Stomach (tissue), 19 donors: ENCODE measurements at places on chromosomes 16 and 17. TPM values are rescaled to one million over a fixed set of nuclear protein-coding genes. Genes with fewer than 3 reads are reported as not detected.

- H3K4me3 ChIP-seq, result no peak overlapping the region
- H3K27ac ChIP-seq, result no peak overlapping the region
- H3K4me1 ChIP-seq, result peaks cover 7% of the 10 kb centered on the region
- no peaks in the 10 kb centered on the region for H3K27me3 ChIP-seq
- no peak for DNase-seq
- H3K36me3 ChIP-seq, result peaks cover 5% of the 10 kb centered on the region
These were observed 168.2 kb downstream of the VPS53 start for GRCh38 chr17:546456-546855.

DNA sequence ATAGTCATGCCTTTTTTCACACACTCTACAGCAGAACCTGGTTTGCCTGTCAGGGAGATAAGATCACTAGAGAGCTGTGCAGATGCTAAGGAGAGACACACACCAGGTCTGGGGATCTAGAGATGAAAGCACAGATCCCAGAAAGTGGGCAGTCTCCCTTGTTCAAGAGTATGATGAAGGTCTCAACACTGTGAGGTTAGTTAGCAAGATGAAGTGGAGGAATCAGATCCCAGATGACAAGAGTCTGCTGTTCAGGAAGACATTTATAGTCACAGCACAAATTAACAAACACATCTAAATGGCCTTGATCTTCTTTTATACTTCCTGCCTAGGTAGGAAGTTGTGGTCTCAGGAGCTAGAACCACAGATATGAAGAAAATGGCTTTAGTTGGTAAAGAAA, 23.4 kb upstream of the SKAP1 start:
- no peak overlapping the region for H3K4me3 ChIP-seq
- H3K27ac ChIP-seq, result no peak overlapping the region
- DNase-seq, result no peak
- H3K4me1 ChIP-seq, result peaks cover 16% of the 10 kb centered on the region

NMT1 gene
- total RNA-seq, result 30.1 TPM

- no peak overlapping the region for H3K4me3 ChIP-seq
- H3K4me1 ChIP-seq, result peaks cover 74% of the 10 kb centered on the region
- peaks cover 97% of the 10 kb centered on the region for H3K36me3 ChIP-seq
- H3K27ac ChIP-seq, result peak overlapping the region; percentile 98
- no peaks in the 10 kb centered on the region for H3K27me3 ChIP-seq
- peak; percentile 23 for DNase-seq
These were observed 7.8 kb downstream of the NR1D1 start for GRCh38 chr17:40092581-40092980.

PTX4 gene
- not detected for total RNA-seq

- no peaks in the 10 kb centered on the region for H3K27me3 ChIP-seq
- DNase-seq, result no peak
- H3K4me3 ChIP-seq, result no peak overlapping the region
- peaks cover 72% of the 10 kb centered on the region for H3K36me3 ChIP-seq
- peaks cover 16% of the 10 kb centered on the region for H3K4me1 ChIP-seq
These were observed 5.2 kb downstream of the TLCD3A start for GRCh38 chr17:737561-738113.

GRCh38 chr16:12240036-12240435, 263.5 kb downstream of the SNX29 start:
- no peaks in the 10 kb centered on the region for H3K36me3 ChIP-seq
- no peak overlapping the region for H3K27ac ChIP-seq
- no peak overlapping the region for H3K4me3 ChIP-seq

- H3K4me3 ChIP-seq, result no peak overlapping the region
- peaks cover 23% of the 10 kb centered on the region for H3K36me3 ChIP-seq
These were observed 56.6 kb downstream of the TENT4B start for GRCh38 chr16:50209546-50210265.

MYH1 gene
- total RNA-seq, result not detected

DNA sequence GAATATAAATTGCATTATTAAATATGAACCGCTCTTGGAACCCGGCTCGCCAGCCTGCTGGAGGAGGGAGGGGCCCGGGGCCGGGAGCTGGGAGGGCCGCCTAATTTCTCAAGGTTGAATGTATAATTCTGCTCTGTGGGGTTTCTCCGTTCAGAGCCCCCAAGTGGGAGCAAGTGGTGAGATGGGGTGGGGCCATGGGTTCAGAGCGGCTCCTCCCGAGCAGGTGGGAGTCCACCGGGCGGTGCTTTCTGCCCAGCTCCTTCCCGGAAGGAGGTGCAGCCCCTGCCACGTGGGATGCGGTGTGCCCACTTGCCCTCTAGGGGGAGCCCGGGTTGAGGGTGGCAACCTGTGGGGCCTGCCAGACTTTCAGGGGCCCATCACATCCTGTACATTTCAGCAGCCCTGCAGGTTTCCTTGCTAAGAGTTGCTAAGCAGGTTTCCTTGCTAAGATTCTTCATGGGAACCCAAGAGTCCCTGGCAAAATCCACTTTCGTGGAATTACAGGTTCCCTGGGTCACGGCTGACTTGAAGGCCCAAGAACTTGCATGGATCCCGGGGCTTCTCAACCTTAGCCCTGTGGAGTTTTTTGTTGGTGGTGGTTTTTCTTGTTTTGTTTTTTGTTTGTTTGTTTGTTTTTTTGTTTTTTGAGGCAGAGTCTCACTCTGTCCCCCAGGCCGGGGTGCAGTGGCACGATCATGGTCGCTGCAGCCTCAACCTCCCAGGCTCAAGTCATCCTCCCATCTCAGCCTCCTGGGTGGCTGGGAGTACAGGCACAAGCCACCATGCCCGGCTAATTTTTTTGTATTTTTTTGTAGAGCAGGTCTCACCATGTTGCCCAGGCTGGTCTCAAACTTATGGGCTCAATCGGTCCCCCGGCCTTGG, 196.7 kb upstream of the GSE1 start:
- DNase-seq, result peak; percentile 87
- H3K4me1 ChIP-seq, result peaks cover 30% of the 10 kb centered on the region
- no peaks in the 10 kb centered on the region for H3K36me3 ChIP-seq
- H3K4me3 ChIP-seq, result no peak overlapping the region
- H3K27ac ChIP-seq, result peak overlapping the region; percentile 2

DNA sequence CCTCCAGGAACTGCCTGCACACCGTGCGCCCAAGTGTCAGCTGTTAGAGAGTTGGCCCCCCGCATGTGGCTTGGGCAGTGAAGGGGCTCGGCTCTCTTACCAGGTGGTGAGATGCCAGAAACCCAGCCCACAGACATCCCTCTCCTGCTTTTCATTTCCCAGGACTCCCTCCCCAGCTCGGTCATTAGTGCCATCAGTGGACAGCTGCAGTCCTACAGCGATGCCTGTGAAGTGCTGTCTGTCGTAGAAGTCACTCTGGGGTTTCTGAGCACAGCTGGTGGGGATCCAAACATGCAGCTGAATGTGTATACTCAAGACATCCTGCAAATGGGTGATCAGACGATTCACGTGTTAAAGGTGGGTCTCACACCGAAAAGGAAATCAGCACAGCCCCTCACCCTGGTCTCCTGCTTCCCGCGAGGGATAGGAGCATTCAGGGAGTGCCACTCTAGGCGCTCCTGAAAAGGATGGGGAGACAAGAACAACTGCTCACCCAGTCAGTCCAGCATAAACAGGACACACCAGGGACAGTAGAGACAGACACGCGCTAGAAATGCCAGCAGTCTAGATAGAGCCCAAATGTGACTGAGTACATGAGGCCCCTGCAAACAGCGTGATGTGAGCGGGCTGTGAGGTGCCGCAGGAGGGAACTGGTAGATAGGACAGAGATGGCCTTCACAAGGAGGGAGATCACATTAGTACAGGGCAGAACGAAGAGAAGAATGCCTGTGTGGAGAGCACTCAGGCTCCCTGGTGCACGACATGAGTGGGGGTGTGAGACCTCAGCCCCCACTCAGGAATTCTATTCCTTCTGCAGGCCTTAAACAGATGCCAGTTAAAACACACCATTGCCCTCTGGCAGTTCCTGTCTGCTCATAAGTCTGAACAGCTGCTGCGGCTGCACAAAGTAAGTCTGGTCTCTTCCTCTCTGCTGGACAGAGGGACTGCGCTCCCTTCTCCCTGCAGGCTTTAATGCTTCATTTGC, 25.7 kb upstream of the ENDOV start:
- no peaks in the 10 kb centered on the region for H3K4me1 ChIP-seq
- peaks cover 100% of the 10 kb centered on the region for H3K36me3 ChIP-seq
- H3K4me3 ChIP-seq, result no peak overlapping the region
- no peak overlapping the region for H3K27ac ChIP-seq
- H3K27me3 ChIP-seq, result no peaks in the 10 kb centered on the region

ABCA6 gene
- 36.2 TPM for total RNA-seq

DNA sequence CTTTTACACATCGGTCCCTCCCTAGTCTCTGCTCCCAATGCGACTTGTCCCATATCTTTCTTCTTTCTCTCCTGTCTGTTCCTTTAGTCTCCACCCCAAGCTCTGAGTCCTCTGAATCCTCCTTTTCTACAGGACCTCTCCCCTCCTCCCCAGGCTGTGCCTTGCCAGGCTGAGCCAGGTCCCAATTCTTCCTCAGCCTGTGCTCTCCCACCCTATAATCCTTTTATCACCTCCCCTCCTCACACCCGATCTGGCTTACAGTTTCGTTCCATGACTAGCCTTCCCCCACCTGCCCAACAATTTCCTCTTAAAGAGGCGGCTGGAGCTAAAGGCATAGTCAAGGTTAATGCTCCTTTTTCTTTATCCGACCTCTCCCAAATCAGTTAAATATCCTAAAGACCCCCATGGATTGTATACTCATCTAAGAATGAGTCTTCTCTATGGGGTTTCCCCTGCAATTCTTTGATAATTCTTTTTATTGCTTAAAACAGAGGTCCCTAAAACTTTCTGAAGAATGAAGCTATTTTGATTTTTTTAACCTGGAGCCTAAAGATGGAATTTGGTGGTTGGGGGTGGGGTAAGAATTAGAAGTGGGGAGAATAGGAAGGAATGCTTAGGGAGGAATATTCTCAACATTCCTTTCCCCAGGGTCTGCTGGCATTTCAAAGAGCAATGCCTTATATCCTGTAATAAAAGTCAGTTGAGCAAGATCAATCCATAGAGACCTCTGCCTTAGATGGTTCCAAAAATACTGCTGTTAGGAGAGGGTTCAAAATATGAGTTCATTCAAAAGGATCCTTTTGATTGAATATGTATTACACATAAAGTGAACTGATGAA, 102.8 kb downstream of the MYO1D start:
- H3K4me1 ChIP-seq, result no peaks in the 10 kb centered on the region
- no peaks in the 10 kb centered on the region for H3K27me3 ChIP-seq
- no peak overlapping the region for H3K4me3 ChIP-seq
- H3K27ac ChIP-seq, result no peak overlapping the region
- H3K36me3 ChIP-seq, result no peaks in the 10 kb centered on the region
